Activated T-cell treated with anti-CD3 and anti-CD28 coated beads for 48 hours (primary cell): ENCODE measurements at places on chromosomes 2 and 18.
A peak's percentile ranks its signal among the peaks of the same experiment; 100 is the strongest.

- no peak for DNase-seq
Measured at GRCh38 chr2:237207646-237208045, 122.0 kb downstream of the COPS8 start.

- no peak for DNase-seq
Measured at GRCh38 chr2:38301340-38301968, 75.6 kb downstream of the ATL2 start.

DNA sequence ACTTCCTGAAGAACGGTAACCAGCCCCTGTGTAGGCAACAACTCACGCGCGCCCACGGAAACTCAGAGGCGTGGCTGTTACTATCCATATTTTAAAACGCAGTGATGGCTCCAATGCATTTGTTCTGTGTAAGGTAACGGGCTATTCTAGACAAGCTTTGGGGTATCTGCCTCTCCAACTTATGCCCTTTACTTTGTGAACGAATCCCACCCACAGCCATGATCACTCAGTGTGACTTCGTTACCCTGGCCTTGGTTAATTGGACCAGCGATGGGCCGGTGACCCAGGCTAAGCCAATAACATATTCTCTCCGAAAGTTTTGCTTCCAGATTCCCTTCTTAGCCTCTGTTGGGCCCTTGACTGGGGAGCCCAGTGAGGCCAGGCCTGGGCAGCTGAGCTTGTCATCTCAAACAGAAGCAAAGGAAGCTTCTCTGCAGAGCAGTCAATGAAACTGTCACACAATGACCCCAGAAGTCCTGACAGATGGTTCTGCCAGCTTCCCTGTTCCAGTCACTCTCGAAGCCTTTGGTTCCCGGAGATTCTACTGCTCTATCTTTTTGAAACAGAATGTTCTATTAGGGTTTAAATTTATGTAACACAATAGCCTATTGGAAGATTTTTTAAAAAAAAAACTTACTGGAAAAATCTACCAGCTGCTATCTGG lies 30.7 kb upstream of the ROCK2 start:
- DNase-seq: no peak

DNA sequence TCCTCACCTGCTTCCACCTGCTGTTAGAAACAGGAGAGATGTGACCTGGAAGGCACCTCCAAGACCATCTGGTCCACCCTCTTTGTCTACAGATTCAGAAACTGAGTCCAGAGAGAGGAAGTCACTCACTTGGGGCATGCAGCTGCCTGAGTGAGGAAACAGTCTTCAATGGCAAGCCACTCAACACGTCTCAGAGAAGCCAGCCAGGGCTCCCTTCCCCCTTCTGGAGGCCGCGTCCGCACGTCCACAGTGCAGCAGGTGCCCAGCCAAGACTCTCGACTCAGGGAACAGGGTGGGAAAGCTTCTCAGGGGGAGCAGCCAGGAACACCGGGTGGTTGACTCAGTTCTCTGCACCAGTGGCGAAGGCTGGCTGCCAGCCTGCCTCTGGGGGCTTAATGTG lies 201.7 kb downstream of the BCL11A start:
- no peak for DNase-seq

DNA sequence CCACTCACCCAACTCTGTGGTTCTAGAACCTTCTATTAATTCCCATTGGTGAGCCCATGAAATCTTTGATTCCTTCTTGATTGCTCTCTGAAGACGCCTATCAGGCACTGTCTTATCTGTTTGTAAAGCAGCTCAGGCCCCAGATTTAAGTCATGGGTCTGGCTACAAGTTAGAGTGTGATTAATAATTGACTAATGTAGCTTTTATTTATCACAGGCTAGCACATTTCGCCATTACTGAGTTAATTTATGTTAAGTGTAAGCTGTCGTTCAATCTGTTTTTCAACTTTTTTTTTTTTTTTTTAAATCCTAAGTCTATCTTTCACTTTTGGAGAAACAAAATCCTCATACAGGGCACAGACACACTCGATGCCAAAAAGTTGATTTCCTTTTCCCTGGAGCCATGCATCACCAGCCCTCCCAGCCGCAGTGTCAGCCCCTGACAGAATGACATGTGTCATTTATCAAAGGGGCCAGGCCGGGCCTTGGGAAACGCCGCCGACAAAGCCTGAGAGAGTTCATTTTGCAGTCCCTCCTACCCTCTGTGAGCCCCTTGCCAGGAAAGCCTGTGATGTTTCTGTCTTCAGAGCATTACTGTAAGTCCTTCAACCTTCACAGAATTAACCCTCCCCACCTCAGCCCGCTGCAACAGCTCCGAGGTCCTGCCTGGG lies 15.8 kb downstream of the TSHZ1 start:
- no peak for DNase-seq

- DNase-seq: no peak
Measured at GRCh38 chr2:27281855-27282559, at the start of gene TRIM54. Gene TRIM54 (plus strand): TSS chr2:27282429. CDS start chr2:27282732, 303 bp downstream.

DNA sequence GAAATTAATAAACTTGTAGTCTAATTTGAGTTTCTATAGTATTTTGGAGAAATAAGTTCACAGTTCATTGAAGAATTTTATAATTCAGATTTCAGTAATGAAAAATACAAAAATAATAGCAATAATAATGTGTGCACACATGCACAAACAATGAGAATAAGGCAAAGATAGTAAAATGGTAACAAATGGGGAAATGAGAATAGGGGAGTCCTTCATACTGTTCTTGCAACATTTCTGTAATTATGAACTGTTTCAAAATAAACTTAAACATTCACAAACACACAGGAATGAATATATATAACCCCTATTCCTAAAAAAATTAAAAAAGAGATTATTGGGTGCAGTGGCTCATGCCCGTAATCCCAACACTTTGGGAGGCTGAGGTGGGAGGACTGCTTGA lies 63.9 kb downstream of the SPRED2 start:
- no peak for DNase-seq

DNA sequence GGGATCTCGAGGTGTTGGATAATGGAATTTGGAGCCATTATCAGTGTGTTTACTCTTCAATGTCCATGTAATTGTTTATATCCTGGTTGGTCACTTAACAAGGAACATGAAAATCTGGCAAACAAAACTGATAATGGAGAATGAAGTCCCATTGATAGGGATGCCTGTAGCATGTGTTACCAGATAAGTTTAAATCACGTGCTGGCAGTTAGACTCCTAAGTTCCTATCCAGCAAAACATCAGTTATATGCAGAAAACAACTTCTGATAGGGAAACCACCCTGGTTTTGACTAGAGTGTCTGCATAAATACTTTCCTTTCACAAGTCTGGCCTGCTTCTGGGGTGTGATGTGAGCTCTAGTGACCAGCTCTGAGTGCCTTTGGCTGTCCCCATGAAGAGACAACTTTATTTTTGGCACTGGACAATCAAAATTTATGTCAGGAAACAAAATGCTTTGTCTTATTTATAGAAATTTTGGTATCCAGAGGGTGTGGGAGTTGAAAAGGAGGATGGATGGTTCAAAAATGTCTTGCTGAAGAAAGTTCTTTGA lies 82.0 kb downstream of the FHOD3 start:
- no peak for DNase-seq

DNA sequence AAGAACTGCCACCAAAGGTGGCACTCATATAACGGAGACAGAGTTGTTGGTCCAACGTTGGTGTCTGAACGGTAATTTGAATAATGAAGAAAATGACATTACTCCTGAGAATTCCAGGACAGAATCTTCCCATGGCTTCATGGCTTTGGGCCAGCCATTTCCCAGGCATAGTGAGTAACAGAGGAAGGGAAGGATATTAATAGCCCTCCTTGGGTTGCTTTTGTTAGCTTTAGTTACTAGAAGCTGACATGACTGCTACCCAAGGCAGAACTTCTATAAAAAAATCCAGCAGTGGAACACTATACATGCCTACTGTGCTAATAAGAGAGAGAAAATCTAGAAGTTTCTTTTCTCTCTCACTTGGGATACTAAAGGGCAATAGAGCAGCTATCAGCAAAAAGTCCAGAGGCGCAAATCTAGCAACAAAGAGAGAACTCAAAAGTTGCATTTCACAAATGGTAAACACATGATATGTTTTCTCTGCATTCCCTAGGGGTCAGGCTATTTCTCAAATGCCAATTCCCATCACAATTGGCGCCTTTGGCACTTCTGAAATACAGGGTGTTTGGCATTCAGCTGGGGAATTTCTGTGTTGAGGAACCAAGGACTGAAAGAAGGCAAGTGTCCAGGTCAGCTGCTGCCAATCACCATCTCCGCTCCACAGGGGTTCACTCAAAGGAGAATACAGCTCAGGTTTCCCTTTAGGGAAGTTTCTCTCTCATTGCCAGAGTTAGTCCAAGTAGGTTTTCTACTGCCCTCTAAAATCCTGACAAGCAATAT lies 160.8 kb upstream of the KYNU start:
- DNase-seq: no peak

- peak; percentile 24 for DNase-seq
Measured at GRCh38 chr2:215982465-215982875, 30.9 kb downstream of the MREG start.

GRCh38 chr2:68900496-68901198 lies 29.4 kb upstream of the BMP10 start:
- no peak for DNase-seq

GRCh38 chr18:78994531-78994930 lies 14.9 kb downstream of the SALL3 start:
- no peak for DNase-seq

DNA sequence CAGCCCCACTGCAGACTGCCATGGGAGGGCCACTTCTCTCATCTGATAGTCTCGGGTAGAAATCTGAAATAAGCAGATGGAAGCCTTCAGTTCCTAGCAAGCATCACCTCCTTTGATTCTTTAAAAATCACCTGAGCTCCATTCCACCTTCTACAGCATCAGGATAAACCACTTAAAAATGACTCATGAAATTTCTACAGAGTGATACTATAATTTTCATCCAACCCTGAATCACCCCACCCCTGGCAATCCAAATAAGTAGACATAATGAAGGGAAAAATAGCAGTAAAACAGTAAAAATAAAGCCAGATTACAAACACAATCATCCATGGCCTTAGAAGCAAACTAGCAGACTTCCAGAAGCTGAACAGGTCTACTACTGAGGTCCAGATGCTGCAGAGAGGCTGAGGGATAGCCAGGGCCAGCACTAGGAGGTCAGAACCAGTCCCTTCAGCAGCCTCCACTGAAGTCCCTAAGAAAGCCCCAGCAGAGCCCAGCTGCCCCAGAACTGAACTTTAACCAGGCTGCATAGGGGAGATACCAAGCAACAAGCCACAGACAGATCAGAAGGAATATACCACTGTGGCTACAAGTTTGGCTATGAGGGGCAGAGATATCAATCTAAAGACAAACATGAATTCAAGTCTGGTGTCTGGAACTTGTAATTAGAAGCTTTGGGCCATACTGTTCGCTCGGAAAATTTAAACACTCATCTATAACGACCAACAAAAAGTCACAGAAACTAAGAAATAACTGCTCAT lies 54.7 kb upstream of the RNU4ATAC start:
- no peak for DNase-seq

GRCh38 chr2:29706171-29706720 lies 215.1 kb downstream of the ALK start:
- DNase-seq: no peak

DNA sequence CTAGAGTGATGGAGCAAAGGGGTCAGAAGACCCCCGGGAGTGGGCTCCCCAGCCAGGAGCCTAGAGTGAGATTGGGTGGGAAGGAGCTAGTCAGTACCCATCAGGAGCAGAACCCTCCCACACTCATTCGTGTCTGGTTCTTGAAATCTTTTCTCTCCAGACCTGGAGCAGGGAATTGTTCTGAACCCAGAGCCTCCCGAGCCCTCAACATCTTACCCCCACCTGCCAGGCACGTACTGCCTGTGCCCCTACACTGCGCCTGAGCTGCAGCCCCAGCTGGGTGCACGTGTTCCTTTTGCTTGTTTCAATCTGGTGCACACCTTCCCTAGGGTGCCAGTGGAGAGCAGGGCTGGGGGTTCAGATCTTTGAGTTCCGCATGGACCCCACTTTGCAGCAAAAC lies 52.6 kb downstream of the BCL2L11 start:
- no peak for DNase-seq

- no peak for DNase-seq
Measured at GRCh38 chr2:173657996-173658717, 303.5 kb downstream of the CDCA7 start.

GRCh38 chr2:240296476-240297255 lies 138.8 kb upstream of the GPC1 start:
- no peak for DNase-seq

DNA sequence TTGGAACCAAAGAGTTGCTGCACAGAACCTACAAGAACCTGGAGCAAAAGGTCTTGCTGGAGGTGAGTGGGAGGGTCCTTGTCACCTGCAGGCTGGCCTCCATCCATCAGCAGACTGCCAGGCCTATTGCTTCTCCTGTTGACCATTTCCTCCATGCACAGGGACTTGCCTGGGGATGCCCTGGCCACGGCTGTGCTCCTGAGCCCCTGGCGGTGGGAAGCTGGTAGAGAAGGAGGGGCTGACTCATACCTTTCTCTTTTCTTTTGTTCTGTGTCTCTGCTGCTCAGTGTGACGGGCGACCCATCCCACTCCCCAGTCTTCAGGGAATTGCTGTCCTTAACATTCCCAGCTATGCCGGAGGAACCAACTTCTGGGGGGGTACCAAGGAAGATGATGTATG lies 102.6 kb downstream of the DGKD start:
- no peak for DNase-seq

DNA sequence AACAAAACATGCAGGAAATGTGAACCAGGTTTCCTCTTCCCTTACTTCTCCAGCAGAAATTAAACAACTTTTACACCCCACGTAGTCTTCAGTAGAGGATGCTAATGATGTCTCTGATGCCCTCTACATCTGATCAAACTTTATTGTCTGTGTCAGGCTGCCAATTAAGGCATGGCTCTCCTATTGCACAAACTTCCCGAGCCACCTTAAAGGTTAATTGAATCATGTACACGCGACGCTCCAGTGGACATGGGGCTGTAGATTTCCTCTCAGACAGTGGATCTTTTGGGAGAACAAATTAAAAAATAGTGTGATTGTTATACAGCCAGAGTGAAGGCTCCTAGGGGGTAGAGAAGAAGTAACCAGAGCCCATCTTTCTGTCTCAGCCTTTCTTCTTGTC lies 301.6 kb downstream of the SMAD2 start:
- DNase-seq: no peak

- peak; percentile 23 for DNase-seq
Measured at GRCh38 chr18:5868218-5868854, 27.0 kb downstream of the TMEM200C start.

DNA sequence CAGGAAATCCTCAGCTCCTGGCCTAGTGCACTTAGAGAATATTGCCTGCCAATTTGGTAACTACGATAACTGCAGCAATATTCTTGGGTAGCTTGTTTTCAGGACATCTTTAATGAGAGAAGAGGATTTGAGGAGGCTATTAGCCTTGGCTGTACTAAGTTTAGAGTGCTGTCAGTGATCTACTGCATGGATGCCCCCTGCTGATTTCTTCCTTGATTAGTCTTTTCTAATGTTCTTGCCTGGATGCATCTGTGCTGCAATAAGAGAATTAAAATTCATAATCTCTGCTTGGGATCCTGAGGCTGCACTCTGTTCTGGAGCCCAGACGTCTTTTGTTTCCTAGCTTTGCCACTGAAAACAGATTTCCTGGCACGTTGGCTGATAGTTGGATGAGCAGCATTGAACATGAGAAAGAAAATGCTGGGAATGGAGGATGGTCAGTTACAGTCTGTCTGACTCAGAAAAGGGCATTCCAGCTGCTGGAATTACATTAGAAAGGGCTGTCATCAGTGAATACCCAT lies 115.4 kb downstream of the CCDC85A start:
- no peak for DNase-seq

- DNase-seq: no peak
Measured at GRCh38 chr2:84779781-84780180, 101.1 kb downstream of the TRABD2A start.

- no peak for DNase-seq
Measured at GRCh38 chr2:71830497-71831192, 317.0 kb downstream of the CYP26B1 start.

GRCh38 chr2:42196070-42196402 lies 26.9 kb downstream of the EML4 start:
- DNase-seq: no peak
